ENCODE measurements at places on chromosomes 12 and 14.

GRCh38 chr12:1796515-1797010, 23.8 kb upstream of the LRTM2 start:
- no peak for DNase-seq

- DNase-seq = no peak
Measured at GRCh38 chr12:130463818-130464670, 126.4 kb downstream of the PIWIL1 start.

GRCh38 chr14:101590062-101590461, 28.8 kb downstream of the DIO3 start:
- DNase-seq = no peak

DNA sequence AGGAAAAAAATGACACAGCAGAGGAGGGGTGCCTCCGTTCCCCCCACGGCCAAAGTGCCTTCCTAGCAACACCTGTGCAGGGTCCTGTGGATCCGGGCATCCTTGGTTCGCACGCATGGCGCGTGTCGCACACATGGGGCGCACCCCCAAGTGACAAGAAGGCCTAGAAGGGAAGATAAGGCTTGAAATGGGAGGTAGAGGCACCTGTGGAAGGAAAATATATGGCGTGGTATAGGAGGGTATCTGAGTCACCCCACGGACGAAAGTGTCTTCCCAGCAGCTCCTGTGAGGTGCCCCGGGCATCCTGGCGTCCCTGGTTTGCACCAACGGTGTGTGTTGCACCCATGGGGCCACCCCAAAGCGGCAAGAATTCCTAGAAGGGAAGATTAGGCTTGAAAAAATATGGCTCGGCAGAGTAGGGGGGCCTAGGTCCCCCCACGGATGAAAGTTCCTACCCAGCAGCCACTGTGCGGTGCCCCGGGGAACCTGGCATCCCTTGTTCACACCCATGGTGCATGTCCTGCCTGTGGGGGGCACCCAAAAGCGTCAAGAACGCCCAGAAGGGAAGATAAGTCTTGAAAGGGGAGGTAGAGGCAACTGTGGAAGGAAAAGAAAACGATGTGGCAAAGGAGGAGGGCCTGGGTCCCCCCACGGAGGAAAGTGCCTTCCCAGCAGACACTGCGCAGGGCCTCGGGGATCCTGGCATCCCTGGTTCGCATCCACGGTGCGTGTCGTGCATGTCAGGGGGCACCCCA, 280.0 kb downstream of the ALG10 start:
- no peak for DNase-seq

- no peak for DNase-seq
Measured at GRCh38 chr12:15256761-15257160, 35.5 kb upstream of the RERG start.

DNA sequence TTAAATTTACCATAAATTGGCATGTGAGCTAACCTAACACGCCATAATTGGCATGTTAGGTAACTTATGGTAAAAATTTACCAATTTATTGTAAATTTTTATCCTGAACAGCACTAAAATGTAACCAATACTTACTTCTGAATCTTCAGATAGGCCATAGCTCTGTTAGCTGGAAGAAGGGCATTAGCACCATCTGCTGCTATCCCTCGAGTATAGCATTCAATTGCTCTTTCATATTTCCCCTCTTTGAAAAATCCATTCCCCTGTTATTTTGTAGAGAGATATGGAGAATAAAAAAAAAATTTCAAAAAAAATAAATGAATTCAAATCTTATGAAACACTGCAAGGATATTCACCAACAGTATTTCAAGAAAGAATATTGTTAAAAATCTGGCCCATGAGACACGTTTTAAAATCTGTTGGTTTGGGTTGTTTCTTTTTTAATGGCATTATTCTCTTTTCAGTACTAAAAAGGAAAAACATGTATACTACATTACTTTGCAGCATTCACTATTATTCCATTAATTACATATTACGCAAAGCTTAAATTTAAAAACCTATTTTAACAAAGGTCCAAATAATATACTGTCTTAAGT, 19.1 kb downstream of the RPAP3 start:
- peak; percentile 13 for DNase-seq

GRCh38 chr12:51669996-51670395, 79.0 kb downstream of the SCN8A start:
- no peak for DNase-seq

GRCh38 chr14:90301122-90301521, 30.6 kb downstream of the NRDE2 start:
- no peak for DNase-seq

- no peak for DNase-seq
Measured at GRCh38 chr12:123057513-123058265, 77.2 kb downstream of the ARL6IP4 start.

DNA sequence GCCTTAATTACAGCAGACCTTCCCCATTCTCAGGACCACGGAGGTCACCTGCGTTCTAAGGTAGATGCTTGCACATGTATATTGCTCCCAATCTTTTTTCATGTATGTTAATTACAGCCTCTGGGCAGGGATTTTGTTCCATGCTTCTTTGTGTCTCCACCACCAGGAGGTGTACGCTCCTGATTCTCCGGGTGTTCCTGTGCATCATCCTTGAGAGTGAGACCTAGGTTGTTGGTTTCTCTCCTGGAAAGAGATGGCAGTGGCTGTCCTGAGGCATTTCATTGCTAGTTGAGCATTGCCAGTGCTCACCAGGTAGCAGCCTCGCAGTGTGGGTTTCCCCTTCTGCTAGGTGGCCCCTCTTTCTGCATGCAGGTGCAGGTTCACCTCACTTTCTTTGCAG, 52.8 kb downstream of the KCNK13 start:
- no peak for DNase-seq

GRCh38 chr12:80187660-80188090, 88.3 kb downstream of the OTOGL start:
- DNase-seq = peak; percentile 37

- peak; percentile 79 for DNase-seq
Measured at GRCh38 chr14:59919570-59920377, at the start of gene LRRC9. LRRC9 (plus strand) TSS chr14:59920144.

DNA sequence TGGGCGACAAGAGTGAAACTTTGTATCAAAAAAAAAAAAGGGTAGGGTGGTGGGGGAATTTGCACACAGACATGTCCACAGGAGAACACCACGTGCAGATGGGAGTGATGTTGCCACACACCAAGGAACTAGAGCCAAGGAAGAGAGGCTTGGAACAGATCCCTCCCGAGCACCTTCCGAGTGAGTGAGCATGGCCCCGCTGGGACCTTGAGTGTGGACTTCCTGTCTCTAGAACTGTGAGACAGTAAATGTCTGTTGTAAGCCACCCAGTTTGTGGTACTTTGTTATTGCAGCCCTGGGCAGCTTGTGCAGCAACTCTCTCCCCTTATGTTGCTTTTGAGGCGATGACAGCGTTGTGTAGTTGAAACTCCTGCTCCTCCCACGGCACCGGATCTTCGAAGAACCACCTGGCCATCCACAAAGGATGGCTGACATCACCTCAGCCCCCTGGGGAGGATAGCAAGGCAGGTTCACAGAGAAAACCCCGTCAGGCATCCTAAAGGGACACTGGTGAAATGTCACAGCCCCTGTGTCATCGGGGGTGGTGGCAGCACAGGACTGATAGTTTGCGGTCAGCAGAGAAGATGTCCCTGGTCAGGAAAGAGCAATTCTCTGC, 54.7 kb upstream of the PLEKHG3 start:
- no peak for DNase-seq

DNA sequence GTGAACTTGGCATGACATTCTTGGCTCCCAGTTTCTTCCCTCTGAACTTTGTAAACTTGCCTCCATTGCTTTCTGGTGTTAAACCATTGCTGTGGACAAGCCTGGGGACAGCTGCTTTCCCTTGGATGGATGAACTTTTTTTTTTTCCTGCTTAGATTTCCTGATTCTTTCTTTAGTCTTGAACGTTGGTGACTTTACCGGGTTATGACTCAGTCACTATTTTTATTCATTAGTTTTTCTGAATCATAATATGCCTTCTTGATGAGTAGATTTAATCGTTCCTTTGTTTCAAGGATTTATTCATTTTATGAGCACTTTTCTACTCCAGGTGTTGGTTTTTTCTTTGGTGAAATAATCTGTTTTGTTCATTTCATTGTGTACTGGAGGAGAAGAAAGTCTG, 155.0 kb upstream of the RTL1 start:
- DNase-seq = no peak

GRCh38 chr12:98360401-98360800, 155.0 kb upstream of the TMPO start:
- no peak for DNase-seq

DNA sequence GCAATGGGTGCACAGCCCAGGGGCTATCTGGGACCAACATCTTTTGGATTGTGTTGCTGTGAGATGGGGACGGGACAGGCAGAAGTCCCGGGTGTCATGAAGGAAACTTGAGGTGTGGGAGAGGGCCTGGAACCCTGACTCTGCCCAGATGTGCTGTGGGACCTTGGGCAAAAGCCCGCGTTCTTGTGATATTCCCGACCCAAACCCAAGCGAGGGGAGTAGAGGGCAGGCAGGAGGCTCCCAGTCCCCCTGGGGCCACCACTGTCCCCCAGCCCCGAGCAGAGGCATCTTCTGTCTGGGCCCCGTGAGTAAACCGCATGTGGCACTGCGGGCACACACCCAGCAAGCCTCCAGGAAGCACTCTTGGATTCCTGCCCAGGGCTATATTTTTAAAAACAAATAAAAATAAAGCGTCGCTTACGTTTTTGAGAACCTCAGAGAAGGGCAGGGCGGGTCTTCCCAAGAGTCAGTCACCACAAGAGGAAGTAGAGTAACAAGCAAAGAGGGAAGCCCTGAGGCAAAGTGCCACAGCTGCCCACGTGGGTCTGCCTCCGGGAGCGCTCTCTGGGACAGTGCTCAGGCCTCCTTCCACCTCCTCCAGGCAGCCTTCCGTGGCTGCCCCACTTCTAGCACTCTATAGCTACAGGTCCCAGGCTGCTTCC, 39.5 kb downstream of the BEGAIN start:
- no peak for DNase-seq

GRCh38 chr14:26401179-26401968, 196.5 kb downstream of the NOVA1 start:
- DNase-seq = no peak

DNA sequence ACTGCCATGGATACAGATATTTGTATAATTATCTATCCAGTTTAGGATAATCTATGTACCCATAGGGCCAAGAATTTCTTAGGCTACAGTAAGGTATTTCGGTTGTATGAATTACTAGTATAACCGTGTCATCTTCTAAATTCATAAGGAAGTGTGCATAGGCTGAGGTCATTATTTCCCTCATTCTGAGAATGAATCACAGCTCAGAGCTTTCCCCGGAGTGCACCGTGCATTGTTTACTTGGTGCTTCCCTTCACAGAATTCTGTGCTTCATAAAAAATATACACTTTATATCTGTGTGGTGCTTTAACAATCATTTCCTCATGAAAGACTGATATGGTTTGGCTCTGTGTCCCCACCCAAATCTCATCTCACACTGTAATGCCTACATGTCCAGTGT, 514.1 kb downstream of the ETNK1 start:
- no peak for DNase-seq

GRCh38 chr12:51320695-51321320, 3.2 kb downstream of the BIN2 start:
- no peak for DNase-seq

DNA sequence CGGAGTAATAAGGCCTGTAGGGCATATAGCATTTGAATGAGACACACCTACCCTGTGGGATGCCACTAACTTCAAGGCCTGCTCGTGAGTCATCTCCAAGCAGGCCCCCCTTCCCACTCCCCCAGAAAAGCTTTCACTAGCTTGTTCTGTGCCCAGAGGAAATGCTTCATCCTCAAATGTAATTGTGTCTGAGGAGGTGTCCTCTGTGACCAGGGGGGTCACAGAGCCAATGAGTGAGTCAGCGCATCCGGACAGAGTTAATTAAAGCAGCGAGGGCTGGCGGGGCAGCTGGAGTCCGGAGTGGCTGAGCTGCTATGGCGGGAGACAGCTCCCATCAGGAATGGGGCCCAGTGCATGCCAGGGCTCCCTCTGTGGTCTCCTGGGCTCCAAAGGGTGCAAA, 27.0 kb upstream of the ESRRB start:
- no peak for DNase-seq

GRCh38 chr14:32109676-32110547, 32.8 kb downstream of the ARHGAP5 start:
- no peak for DNase-seq

- DNase-seq = no peak
Measured at GRCh38 chr14:51008446-51008845, 64.2 kb upstream of the PYGL start.

DNA sequence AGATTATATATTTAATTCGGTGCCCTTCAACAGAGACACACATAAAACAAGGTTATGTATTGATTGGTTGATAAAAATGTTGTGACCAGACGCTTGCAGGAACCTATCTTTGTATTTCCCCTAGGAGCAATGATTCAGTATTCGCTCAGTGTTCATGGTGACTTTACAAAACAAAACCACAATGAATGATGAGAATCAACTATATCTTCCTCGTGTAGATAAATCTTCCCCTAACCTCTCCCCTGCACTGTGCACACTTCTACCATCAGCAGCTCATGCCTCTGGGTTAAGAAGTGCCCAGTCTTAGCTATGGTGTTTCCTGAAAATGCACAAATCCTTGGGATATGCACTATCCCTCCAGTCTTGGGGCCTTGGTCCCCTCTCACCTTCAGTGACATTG, 16.3 kb downstream of the RIN3 start:
- no peak for DNase-seq

GRCh38 chr14:76067536-76067935, 82.0 kb downstream of the IFT43 start:
- no peak for DNase-seq

GRCh38 chr14:41349289-41349910, 257.3 kb upstream of the LRFN5 start:
- no peak for DNase-seq

GRCh38 chr12:4212845-4213244, 60.7 kb upstream of the CCND2 start:
- no peak for DNase-seq

DNA sequence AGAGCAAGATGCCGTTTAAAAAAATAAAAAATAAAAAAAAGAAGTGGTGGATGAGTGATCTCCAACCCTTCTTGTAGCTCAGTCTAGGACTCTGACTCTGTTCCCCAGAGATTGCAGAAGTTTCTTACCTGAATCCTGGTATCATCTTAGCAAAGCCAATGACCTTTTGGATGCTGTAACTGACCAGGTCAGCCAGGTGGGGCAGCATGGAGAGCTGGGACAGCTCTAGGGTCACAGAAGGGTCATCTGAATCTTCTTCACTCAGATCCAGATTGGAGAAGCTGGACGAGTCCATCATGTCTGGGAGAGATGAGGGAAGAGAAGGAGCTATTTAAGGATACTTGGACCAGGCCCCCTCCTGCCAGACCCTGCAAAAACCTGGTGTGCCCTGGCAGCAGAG, 35.8 kb upstream of the HDAC7 start:
- DNase-seq = no peak

GRCh38 chr14:48504921-48505320, 829.5 kb upstream of the MDGA2 start:
- DNase-seq = no peak

GRCh38 chr14:73717266-73717665, 3.1 kb upstream of the PNMA1 start:
- peak; percentile 52 for DNase-seq

- DNase-seq = no peak
Measured at GRCh38 chr12:67968321-67968720, 20.9 kb upstream of the IFNG-AS1 start.
